ENCODE measurements at places on chromosomes 3 and 15. TPM values are rescaled to one million over a fixed set of nuclear protein-coding genes. Genes with fewer than 3 reads are reported as not detected.

The IL17RB gene
- 3.9 TPM for polyA plus RNA-seq

The MESP2 gene
- 0.35 TPM for polyA plus RNA-seq

The SERPINI2 gene
- polyA plus RNA-seq: 0.20 TPM

The DNAJA4 gene
- polyA plus RNA-seq: 92.8 TPM

The CLRN1 gene
- 0.23 TPM for polyA plus RNA-seq

The RPL22L1 gene
- 61.7 TPM for polyA plus RNA-seq

The DUOX1 gene
- polyA plus RNA-seq: 2.9 TPM

The FAH gene
- 13.4 TPM for polyA plus RNA-seq

The TRAK1 gene
- polyA plus RNA-seq: 103 TPM

The ADAMTS17 gene
- 4.0 TPM for polyA plus RNA-seq

The OXSM gene
- polyA plus RNA-seq: 10.5 TPM

The LTK gene
- polyA plus RNA-seq: 12.9 TPM

The ZNF662 gene
- 19.5 TPM for polyA plus RNA-seq

The PLA2G4E gene
- polyA plus RNA-seq: 2.0 TPM

The PRSS50 gene
- 0.19 TPM for polyA plus RNA-seq

The KLHL6 gene
- polyA plus RNA-seq: 1.5 TPM

The GRM2 gene
- polyA plus RNA-seq: 0.33 TPM

The IL5RA gene
- polyA plus RNA-seq: not detected

The UBAP1L gene
- 4.8 TPM for polyA plus RNA-seq

The GP5 gene
- polyA plus RNA-seq: 0.35 TPM

The SLC7A14 gene
- 0.23 TPM for polyA plus RNA-seq

The MUC4 gene
- 0.53 TPM for polyA plus RNA-seq

The GCHFR gene
- polyA plus RNA-seq: 5.6 TPM

The DPPA2 gene
- not detected for polyA plus RNA-seq

The ITIH1 gene
- polyA plus RNA-seq: not detected

The PDCD10 gene
- 23.8 TPM for polyA plus RNA-seq

The MASP1 gene
- 9.6 TPM for polyA plus RNA-seq

The CD200 gene
- polyA plus RNA-seq: 11.0 TPM

The SCAMP5 gene
- polyA plus RNA-seq: 4.8 TPM

Data from forelimb muscle (tissue), 1 donor.